AG09309 (cell line): ENCODE measurements at places on chromosomes 1 and 21.
A peak's percentile ranks its signal among the peaks of the same experiment; 100 is the strongest.

DNA sequence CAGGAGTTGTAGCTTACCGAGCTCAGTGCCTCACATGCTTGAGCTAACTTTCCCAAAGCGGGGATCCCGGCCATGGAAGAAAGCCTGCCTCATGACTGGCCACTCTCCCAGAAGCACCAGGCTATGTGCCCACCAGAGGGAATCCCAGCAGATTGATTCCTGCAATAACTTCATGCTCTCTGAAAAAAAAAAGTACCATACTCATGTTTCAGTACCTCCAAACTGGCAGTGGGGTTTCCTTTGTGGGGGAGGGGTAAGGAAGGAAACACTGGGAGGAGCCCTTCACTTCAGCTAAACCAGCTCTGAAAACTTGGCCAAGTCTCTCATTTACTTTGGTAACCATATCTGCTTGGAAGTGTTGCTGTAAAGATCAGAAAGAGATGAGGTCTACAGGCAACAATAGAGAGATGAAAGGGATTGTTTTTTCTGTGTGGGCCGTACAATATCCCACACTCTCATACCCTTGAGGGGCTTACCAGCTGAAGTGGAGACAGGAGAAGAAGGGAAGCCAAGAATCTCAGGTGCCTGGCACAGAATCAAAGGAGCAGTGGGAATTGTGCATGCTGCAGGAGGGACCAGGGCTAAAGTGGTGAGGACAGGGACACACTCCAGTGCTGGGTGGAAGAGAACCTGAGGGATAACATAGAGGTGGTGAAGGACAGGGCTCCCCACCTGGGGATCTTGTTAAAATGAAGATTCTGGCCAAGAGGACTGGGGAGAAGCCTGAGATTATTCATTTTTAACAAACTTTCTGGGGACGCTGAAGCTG is 42.4 kb upstream of the TACSTD2 start:
- DNase-seq, result no peak

GRCh38 chr1:1171161-1171545 is 2.5 kb upstream of the TTLL10 start:
- DNase-seq, result no peak

GRCh38 chr1:209403921-209404320 is 179.6 kb upstream of the CAMK1G start:
- no peak for DNase-seq

GRCh38 chr1:30400507-30400906 is 322.9 kb downstream of the MATN1 start:
- no peak for DNase-seq

DNA sequence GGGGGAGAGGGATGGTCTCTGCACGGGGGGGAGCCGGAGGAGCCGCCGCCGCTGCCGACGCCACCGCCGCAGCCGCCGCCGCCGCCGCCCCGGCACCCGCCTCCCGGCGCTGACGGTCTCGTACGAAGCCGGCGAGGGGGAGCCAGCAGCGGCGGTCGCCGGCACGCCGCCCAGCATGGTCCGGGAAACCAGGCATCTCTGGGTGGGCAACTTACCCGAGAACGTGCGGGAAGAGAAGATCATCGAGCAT is 311 bp downstream of the SPEN start:
- no peak for DNase-seq

DNA sequence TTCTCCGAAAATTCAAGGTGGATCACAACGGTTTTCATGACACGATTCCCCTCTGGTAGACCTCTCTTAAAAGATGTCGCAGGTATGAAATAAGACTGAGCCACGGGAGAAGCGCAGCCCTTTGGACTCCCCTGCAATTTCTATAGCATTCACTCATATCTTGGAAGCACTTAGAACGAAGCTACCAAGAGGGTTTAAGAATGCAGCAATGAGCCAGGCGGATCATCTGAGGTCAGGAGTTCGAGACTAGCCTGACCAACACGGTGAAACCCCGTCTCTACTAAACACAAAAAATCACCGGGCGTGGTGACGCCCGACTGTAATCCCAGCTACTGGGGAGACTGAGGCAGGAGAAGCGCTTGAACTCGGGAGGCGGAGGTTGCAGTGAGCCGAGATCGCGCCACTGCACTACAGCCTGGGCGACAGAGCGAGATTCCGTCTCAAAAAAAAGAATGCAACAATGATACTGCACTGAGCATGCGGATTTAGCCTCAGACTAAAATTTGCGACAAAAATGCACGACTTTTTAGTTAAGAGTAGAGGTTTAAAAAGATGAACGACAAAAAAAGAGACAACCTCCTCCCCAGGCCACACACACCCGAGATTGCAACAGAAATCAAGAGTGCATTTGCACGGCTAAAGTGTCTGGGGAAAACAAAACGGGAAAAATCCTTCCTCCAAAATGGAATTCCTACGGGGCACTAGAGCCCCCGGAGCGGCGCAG is 743 bp downstream of the TOMM20 start:
- DNase-seq, result no peak

- no peak for DNase-seq
These were observed 4.5 kb downstream of the PODN start for GRCh38 chr1:53066488-53066887.

GRCh38 chr21:39867198-39867650 is at the start of gene PCP4:
Gene PCP4, plus strand, starts transcription at chr21:39867438. Its CDS starts 64 bp downstream, at chr21:39867502.
- no peak for DNase-seq

DNA sequence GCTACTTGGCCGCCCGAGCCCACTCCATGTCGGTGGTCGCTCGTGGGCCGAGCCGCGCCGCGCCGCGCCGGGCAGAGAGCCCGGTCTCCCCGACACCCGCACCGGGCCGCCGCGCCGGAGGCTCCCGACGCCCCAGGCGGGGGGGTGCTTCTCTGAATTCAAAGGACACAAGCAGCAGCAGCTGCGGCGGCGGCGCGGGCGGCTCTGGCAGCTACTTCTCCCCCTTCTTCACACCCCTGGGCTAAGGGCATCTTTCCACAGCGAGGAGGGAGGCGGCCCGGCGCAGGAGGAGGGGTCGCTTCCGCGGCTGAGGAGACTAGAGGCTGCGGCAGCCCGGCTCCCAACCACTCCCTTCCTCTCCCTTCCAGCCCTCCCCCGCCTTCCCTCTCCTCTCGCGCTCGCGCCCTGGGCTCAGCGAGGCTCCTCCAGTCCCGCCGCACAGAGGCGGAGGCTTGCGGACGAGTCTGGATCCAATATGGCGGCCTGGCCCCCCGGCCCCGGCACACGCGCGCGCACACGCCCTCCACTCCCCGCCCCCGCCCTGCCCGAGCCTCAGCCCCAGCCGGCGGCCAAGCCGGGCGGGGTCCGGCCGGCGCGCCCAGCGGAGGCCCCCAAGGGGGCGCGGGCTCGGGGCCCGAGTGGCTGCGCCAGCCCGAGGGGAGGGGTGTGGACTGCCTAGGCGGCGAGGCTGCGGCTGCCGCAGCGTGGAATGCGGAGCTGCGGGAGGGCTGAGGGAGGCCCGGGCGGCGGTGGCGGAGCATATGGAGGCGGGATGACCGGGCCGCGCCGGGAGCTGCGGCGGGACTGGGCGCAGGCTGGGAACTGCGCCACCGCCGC is at the start of gene CDC42BPA:
TSS of gene CDC42BPA (minus strand) at position 477 of the 837 bp plus-strand sequence. CDS start 1,310 bp downstream, outside the sequence.
- DNase-seq, result peak; percentile 58

GRCh38 chr1:209937996-209938959 is at the start of gene SYT14:
Gene SYT14, plus strand, starts transcription at chr1:209938217. Its CDS starts 48 bp downstream, at chr1:209938265.
- no peak for DNase-seq

DNA sequence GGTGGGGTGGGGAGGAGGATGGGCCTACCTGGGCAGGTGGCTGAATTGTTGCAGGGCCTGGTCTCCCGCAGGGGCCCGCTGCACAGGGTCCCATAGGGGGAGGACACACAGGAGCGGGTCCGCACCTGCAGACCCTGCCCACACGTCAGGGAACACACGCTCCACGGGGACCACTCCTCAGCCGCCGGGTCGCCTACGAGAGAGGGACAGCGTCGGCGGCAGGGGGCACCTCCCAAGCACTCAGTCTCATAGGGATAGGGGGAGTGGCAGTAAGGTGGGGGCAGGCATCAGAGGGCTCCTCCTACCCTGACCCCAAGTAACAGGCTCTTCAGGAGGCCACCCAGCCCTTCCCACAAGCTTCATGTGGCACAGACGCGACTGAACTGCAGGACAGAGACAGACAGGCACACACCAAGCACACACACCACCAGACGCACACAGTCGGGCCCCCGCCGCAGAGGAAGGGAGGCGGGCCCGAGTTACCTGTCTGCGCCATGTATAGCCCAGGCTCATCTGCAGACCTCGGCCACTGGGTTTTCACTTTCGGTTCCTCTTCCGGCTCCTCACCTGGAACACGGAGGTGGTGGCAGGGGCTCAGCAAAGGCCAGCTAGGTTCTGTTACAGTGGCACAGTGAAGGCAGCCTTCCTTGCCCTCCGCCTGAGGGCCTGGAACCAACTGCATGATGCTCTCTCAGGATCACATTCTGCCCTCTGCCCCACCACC is 19.8 kb downstream of the ADGRB2 start:
- no peak for DNase-seq

DNA sequence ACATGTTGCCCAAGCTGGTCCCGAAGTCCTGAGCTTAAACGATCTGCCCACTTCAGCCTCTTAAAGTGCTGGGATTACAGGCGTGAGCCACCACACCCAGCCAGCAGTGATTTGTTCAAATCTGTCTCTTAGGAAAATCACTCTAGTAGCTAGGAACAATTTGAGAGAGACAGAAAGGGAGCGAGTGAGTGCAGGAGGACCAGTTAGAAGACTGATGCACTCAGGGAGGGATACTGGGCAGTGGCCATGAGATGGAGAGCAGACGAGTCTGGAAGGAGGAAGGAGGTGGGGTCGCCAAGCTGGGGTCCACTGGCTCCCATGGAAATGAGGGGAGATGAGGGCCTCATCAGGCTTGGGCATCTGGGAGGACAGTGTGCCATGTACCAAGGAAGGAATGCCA is 23.6 kb upstream of the SSBP3 start:
- no peak for DNase-seq

DNA sequence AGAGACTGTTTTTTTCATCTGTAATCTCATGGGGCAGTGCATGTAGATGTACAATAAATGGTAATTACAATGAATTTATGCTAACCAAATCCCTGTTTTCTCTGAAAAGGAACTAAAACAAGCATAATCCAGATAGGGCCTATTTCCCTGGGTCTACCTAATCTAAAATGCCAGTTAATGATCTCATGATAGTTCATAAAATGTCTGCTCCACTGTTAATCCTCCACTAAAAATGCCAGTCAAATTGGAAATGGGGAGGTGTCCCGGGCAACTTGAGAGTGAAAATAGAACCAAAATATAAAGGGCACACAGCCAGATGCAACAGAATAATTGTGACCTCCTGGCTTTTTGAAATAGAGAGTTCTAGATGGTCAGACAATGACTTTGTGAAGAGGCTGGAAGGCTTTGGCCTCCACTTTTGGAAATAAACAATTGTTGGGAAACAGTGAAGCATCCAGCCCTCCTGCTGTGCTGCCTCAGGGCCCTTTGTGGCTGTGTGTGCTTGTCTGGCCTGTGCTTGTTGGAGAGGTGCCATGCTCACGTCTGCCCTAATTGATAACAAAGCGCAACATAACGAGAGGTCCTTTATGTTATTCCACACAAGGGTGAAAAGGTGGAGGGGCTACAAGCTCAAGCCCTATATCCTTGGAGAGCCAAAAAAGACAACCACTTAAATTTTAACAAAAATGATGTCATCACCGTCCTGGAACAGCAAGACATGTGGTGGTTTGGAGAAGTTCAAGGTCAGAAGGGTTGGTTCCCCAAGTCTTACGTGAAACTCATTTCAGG is 97.7 kb downstream of the ATP5PO start:
- DNase-seq, result no peak

DNA sequence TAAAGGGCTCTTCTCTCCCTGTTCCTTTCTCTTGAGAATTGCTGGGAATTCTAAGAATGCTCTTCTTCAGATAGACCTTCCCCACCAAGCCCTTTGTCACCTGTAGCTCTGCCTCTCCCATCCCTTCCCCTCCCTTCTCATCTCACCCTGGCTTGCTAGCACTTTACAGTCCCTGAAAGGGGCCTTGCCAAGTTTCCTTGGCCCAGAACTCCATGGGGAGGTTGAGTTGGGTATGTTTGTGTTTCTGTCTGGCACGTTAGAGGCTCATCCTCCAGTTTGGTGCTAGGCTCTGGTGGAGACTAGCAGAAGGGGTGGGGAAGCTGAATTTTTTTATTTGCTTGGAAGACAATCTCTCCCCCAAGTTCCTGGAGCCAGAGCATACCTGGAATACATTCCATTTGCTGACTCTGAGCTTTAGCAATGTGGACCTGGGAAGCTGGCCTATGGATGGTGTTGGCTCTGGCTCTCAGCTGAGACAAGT is 4.9 kb downstream of the CGN start:
- DNase-seq, result no peak
